Thymus (tissue), 14 donors: ENCODE measurements at places on chromosomes 11 and 22. TPM values are rescaled to one million over a fixed set of nuclear protein-coding genes. Genes with fewer than 3 reads are reported as not detected.

CALCA gene
- total RNA-seq = 0.61 TPM

SMIM38 gene
- 0.24 TPM for total RNA-seq

SLC29A2 gene
- 1.6 TPM for total RNA-seq

APOL3 gene
- total RNA-seq = 35.1 TPM

OR52I1 gene
- under 0.01 TPM for total RNA-seq

KCNE3 gene
- total RNA-seq = 2.9 TPM

OR8K3 gene
- not detected for total RNA-seq

SLC15A3 gene
- total RNA-seq = 17.5 TPM

WBP2NL gene
- 0.66 TPM for total RNA-seq

GRCh38 chr11:133787379-133788141 lies 57.8 kb downstream of the SPATA19 start:
- no peak for DNase-seq

GRCh38 chr11:120089036-120090001 lies 48.6 kb downstream of the TRIM29 start:
- no peak for DNase-seq

GRCh38 chr11:74822170-74822569 lies 73.5 kb downstream of the RNF169 start:
- no peak for DNase-seq

GRCh38 chr22:19204640-19205039 lies 26.1 kb upstream of the SLC25A1 start:
- DNase-seq = no peak

DNA sequence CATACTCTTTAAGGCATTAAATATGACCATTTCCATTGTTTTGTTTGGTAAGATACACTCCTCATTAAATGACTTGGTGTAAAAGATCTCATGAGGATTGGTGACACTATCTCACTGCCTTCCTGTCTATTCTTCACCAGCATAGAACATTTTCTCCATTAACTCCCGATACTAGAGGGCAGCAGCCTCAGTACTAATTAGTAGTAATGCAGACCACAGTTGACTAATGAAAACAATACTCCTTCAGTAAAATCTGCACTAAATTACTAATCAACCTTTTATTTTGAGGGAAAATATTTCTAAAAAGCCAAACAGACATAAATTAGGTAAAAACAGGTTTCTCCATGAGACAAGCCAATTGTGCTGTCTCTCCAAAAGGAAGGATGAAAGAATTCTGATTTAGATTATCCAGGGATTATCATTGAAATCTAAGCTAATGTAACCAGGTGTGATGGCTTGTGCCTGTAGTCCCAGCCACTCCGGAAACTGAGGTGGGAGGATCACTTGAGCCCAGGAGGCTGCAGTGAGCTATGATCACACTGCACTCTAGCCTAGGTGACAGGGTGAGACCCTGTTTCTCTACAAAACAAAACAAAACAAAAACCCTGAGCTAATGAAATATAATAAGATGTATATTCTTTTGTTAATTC lies 9.4 kb downstream of the PGM2L1 start:
- peak; percentile 64 for DNase-seq

DNA sequence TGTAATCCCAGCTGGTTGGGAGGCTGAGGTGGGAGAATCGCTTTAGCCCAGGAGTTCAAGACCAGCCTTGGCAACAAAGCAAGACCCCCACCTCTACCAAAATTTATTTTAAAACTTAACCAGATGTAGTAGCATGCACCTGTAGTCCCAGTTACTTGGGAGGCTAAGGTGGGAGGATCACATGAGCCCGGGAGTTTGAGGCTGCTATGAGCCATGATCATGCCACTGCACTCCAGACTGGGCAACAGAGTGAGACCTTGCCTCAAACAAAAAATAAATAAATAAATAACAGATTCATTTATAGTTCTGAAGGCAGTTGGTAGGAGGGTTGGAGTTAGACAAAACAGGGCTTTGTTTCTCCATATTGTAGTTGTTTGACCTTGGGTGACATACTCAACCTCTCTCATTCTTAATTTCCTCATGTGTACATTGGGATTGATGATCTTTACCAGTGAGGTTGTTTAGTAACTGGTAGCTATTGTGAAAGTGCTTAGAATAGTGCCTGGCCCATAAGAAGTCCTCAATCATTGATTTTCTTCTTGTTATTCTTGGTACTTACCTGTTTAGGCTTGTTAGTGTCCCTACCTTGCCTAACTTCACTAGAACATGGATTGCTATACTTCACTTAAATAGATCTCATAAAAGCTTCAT lies 79.1 kb downstream of the EMSY start:
- no peak for DNase-seq

GRCh38 chr11:27204529-27204928 lies 158.5 kb downstream of the CCDC34 start:
- DNase-seq = no peak

- no peak for DNase-seq
Observed at GRCh38 chr11:130737866-130738431, 178.3 kb downstream of the SNX19 start.

DNA sequence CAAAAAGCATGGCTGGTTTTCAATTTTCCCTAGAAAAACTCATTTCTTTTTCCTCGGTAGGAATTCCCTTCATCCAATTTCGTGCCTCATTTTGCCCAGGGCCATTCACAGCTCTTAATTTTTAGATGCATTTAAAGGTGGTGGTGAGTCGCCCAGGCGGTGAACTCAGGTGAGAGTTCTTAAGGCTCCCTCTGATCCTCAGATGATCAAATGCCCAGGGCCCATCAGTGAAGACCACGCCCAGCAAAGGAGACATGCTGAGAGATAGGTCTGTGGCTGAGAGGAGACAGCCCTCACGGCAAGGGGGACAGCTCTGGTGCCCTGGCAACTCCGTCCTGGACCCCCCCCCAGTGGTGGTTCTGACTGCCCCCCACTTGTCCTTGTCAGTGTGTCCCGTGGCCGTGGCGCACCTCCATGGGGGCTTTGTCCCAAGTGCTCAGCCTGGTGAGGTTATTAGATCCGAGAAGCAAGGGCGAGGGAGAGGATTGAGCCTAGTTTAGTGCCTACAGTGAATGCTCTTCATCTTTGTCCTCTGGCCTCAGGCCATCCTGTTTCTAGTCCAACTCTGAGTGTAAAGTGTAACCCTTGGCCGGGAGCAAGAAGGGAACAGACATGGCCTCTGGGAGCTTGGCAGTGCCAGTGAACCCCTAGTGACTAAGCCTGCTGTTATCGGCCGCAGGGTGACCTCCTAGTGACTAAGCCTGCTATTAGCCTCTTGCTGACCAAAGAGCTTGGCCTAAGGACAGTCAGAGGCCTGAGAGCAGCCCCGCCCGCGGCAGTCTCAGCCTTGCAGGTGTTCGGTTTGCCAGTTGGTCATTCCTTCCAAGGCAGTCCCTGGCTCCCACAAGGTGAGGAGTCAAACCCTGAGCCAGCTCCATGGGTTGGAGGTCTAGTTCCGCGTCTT lies 83.5 kb downstream of the CTTN start:
- no peak for DNase-seq

DNA sequence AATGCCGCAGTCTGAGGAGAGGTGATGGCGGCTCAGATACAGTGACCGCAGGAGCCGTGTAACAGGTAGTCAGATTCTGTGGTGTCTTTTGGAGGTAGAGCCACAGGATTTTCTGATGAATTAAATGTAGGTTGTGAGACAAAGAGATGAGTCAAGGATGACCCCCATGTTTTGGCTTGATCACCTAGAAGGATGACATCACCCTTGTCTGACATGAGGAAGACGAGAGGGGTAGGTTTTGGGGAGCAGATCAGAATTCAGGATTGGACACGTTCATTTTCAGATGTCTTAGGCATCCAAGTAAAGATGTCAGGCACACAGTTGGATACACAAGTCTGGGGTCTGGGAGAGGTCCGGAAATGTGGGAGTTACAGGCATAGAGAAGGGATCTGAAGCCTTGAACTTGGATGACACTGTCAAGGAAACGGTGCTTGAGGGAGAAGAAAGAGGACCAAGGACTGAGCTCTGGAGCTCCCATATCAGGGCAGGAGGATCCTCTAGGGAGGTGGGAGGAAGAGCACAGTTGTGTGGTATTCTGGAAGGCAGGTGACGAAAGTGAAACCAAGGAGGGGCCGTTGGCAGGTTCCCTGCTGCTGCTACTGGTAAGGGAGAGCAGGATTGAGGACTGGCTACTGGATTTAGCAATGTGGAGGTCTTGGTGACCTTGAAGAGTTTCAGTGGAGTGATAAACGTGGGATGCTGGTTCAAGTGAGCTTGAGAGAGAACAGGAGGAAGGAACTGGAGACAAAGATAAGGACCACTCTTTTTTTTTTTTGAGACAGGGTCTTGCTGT lies 12.6 kb upstream of the GDPD5 start:
- DNase-seq = no peak

DNA sequence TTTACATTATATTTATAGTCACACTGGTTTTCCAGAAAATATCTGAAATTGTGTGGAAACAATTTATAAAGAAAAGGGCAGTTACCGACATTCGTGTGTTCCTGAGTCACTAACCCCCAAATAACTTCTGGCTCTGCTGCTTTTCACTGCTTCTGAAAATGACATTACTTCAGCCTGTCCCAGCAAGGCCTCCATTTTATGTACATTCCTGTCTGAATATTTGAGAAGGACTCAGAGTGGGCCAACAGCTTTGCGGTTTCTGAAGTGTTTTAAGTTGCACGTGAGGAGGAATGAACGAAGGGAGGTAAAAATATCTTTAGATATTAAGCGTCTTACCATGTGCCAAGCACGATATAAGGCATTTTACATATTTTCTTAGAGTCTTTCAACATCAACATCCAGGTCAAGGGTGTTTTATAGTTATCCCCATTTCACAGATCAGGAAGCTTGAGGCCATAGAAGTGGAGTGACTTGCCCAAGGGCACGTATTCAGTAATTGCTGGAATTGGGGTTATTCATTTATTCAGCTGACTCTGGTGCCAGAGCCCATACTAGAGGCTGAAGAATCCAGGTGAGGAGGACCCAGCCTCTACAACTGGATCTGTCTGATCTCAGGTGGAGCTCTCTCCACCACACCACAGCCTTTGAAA lies 30.8 kb upstream of the WNT11 start:
- no peak for DNase-seq
